ENCODE measurements at places on chromosomes 13 and 19.

- DNase-seq: no peak
Measured at GRCh38 chr13:100542826-100543156, 45.8 kb downstream of the GGACT start.

- DNase-seq: no peak
Measured at GRCh38 chr19:10566658-10567410, 1.0 kb upstream of the KRI1 start.

GRCh38 chr13:112183532-112184090 is 116.7 kb downstream of the SOX1 start:
- no peak for DNase-seq

GRCh38 chr13:109331898-109332297 is 454.5 kb downstream of the IRS2 start:
- no peak for DNase-seq

DNA sequence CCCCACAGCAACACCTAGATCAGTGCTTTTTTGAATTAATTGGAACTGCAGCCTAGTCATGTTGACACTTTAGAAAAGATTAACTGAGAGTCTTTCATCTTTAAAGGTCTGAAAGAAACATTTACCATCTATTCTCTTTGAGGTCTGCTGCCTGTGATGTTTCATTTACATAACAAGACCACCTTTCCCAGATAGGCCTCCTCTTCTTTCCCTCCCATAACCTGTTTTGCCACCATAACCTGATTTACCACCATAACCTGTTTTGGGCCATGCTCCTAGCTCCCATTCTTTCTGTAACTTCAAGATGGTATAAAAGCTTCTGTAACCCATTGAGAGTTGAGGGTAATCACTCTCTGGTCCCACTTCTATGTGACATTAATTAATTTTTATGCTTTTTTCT is 320.8 kb downstream of the PCDH20 start:
- no peak for DNase-seq

DNA sequence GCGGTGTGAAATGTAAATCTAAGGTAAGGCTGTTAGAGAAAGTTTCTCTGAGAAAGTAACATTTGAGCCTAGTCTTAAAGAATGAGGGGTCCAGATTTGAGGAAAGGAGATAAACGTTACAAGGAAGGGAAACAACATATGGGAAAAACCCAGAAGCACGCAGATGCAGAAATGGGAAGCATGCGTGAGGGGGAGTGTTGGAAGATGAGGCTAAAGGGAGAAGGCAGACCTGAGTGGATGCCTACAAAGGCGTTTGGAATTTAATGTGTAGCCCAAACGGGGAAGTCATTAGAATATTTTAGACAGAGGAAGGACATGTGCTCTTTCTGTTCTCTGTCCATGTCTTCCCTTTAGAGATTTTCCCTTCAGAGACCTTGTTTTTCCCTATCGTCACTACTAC is 61.0 kb downstream of the TPT1 start:
- no peak for DNase-seq

GRCh38 chr19:14507704-14508542 is 10.3 kb downstream of the DNAJB1 start:
- DNase-seq: no peak

- no peak for DNase-seq
Measured at GRCh38 chr19:40193587-40193849, 2.3 kb downstream of the MAP3K10 start.

DNA sequence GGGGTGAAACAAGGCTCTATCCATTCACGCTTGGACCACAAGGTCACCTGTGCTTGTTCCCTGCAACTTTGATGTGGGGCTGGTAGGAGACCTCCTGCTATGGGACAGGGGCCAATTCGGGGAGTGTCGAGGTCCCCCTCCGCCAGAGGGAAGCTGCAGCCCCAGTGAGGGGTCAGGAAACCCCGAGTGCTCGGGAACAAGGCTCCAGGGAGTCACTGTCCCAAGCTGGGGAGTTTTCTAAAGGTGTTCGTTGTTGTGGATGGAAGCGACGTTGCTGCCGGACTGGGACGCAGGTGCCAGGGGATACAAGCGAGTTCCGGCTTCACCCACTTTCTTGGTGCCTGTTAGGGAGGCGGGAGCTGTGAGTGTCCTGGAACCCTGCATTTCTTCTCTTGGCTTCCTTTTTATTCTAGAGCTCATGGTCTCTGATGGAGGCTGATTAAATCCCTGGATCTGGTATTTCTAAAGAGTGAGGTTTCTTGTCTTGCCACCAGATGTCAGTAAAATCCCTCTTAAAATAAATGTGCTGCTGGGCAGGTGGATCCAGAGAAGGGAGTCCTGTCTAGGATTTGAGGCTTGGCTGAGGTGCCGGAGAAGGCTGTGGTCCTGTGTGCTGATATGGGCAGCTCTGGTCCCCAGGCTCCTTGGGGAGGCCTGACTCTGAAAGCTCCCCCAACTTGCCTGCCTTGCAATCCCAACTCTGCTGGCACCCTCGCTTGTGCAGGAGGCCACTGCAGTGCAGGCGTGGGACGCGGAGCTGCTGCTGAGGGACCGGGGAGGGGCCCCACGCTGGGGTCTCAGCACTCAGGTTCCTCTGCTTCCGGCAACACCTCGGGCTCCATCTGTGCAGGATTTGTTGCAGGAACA is 153.9 kb downstream of the TEX29 start:
- DNase-seq: no peak

DNA sequence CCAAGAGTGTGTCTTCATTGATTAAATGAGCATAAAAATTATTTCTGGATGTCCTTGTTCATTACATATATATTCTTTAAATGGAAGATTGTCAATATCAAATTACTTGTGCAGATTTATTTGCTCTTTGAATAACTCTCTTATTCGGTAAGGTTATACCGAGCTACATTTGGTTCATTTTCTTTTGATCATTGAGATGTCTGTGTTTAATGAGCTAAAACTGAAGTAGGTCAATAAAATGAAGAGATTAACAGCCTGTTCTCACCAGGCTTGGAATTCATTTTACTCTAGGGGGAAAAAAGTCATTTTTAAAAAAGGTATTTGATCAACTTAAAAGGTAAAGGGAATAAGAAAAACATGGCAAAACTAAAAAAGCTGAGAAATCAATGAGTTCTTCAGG is 10.6 kb downstream of the GPC5 start:
- DNase-seq: no peak

- no peak for DNase-seq
Measured at GRCh38 chr19:14347999-14348889, 33.0 kb upstream of the ADGRE5 start.

GRCh38 chr19:51093510-51094345 is 11.0 kb upstream of the KLK14 start:
- no peak for DNase-seq

DNA sequence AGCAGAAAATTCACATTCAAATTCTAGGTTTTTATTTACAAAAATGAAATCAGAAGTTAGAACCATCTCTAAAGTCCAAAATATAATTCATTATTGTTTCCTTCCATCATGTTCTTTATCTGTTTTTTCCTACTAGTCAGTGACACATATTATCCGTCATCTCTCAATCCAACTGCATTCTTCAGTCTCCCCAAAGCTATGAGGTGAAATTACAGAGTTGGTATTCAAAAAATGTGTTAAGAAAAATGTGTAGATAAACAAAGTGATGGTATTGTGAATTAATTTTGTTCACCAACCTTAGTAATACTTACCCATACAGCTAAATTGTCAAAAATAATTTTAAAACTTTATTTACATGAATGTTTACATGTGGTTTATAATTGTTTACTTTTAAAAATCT is 448.7 kb upstream of the MIR17HG start:
- no peak for DNase-seq

DNA sequence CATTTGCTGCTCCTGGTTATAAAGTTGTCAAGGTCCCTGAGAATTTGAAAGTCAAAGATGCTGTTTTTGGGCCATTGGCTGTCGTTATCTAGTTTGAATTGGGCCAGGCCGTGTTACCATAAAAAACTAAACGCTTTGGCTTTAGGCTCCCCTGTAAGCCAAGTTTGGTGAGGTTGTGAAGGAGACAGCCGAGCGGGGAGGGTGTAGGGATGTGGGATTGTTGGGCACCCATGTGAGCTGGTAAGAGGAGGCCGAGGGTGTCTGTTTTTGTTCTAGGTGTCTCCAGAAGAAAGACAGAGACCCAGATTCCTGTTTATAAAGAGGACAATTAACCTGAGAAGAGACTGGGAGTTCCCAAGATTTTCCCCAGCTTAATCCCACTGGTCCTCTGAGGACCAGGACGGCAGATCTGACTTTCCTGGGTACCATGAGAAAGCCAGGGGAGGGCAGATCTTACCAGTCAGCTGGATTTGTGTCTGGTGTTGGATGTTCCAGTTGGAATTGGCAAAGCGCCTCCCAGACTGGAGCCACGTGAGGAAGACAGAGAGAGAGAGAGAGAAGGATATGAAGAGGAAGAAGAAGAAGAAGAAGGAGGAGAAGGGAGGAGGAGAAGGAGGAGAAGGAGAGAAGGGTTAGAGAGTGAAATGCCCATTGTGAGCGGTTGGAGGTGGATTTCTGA is 25.1 kb downstream of the TMEM255B start:
- DNase-seq: no peak

DNA sequence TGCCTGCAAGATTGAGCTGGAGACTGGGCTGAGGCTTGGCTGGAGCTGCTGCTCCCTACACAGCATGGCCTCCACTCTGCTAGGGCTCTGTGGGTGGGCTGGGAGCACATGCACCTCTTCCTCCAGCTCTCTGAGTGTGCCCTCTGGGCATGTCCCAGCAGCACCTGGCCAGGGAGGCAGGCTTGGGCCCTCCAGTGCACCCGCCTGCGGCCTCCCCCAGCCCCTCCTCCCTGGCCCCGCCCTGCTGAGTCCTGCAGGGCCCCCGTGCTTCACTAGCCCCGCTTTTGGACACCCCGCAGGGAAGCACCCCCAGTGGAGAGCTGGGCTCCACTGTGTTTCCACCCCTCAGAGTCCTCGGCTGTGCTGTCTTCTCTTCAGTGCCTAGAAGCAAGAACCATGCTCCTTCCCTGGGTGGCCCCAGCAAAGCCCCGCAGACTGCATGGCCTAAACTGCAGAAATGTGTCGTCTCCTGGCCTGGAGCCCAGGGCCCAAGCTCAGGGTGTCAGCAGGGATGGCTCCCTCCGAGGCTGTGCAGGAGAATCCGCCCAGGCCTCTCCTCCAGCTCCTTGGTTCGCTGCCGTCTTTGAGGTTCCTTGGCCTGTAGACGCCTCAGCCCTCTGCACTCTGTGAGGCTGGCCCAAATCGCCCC is 5.0 kb upstream of the TEX29 start:
- DNase-seq: no peak

GRCh38 chr19:13290741-13291140 is 140.5 kb downstream of the IER2 start:
- no peak for DNase-seq

DNA sequence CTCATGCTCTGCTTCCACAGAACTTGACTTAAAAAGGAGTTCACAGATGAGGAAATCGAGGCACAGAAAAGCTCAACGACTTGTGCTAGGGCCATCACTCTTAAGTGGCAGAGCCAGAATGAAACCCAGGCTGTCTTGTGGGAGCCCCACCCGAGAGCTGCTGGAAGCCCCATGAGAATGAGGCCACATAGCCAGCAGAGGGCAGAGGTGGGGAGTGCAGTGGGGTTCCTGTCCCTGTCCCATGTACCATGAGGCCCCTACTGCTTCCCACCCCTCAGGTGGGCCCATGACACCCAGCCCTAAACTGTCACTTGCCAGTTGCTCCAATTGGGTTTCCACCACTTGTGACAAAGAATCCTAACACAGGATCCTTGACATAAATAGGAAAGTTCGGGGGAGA is 175.9 kb downstream of the IRS2 start:
- DNase-seq: no peak

GRCh38 chr13:49536144-49536873 is 40.6 kb downstream of the PHF11 start:
- no peak for DNase-seq

DNA sequence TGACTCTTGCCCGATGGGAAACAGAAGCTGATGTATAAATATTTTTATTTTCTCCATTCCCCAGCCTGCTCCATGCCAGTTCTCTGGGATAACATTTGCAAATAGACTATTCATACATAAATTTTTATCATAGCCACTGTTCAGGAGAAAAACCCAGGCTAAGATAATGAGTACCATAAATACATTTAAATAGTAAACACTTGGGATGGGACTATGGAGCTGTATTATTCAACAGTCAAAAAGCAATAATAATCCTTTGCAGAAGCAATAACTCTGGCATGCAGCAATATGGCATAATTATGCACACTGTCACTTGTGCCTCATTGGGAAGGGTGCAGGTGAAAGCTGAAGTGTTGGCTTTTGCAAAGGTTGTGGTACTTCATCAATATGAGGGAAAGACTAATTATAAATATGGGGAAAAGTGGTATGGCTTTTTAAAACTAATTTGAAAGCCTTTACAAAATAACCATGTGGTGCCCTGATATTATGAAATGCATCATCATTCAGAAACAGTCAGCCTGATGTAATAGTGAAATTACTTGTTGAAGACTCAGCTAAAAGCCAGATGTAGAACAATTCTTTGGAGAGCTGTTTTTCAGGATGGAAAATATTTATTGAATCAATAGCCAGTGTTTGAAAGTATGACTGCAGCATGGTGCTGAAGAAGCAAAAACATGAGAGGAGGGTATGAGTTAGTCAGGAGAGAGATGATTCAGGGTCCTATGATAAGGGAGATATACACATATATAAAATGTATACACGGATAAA is 2476.7 kb downstream of the PCDH9 start:
- no peak for DNase-seq

DNA sequence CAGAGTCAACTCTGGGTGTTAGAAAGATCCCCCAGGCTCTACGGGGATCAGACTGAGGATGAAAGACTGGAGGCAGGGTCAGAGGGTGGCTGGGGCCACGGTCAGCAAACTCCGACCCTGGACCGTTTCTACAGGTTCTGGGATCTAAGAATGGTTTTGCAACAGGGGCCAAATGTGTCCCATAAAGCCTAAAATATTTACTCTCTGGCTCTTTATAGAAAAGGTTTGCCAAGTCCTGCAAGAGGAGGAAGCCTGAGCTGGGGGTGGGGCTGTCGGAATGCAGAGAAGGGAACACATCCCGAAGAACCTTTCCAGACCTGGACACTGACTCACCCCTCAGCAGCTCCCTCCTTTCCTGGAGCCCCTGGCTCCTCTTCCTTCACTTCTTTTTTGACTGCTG is 20.7 kb downstream of the LIG1 start:
- DNase-seq: no peak

DNA sequence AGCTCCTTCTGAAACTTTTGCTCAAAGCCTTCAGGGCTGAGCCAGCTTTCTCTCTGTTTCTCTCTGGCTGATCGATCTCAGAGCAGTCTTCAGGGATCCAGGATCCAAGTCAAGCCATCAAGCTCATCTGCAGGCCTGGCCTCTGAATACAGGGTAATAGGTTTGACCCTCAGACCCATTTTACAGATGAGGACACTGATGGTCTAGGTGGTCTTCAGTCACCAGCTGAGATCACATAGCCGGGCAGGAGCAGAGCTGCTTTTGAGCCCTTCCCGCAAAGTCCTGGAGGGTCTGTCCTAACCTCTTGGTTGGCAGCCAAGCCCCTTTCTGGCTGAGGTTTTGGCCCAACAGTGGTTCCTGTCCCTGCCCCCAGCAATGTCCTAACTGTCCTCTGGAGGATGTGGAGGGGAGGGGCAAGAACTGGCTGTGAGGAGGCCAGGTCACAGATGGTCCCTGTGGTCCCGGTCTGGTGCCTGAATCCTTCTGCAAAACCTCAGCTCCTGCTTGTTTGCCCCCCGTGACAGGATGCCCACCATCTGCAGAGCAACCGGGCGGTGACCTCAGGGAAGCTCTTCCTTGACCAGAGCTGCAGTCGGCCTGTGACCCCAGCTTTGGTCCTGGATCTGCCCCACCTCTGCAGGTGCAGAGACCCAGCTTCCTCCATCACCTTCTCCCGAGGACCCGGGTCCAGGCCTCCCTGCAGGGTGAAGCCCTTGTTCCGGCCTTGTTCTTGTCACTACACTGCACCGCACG is 5.8 kb upstream of the PEAK3 start:
- no peak for DNase-seq

Measured in vagina (tissue), 2 donors.